ENCODE measurements at places on chromosomes 11 and 22.

GRCh38 chr11:17631702-17632365, 84.8 kb downstream of the OTOG start:
- no peak for DNase-seq

- no peak for DNase-seq
Measured at GRCh38 chr11:86477495-86478155, 102.9 kb downstream of the CCDC81 start.

- DNase-seq: no peak
Measured at GRCh38 chr22:26724414-26724813, 67.0 kb downstream of the MIAT start.

DNA sequence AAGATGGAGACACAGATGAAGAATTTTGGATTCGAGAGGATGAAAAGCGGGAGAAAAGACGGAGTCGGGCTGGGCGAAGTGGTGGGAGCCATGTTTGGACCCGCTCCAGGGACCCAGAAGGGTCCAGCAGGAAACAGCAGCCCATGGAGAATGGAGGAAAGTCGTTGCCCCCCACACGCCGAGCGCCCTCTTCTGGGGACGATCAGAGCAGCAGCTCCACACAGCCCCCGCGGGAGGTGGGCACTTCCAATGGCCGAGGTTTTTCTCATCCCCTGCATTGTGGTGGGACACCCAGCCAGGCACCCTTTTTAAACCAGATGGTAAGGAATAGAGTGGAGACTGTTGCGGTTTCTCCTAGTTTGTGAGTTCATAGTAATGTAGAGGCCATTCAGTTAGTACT, 22.8 kb upstream of the SLC25A18 start:
- DNase-seq: no peak

All from epithelial cell of prostate (primary cell).